ENCODE measurements at places on chromosomes 4 and X.

- DNase-seq, result no peak
These were observed 516.2 kb upstream of the GALNT7 start for GRCh38 chr4:172652369-172652768.

GRCh38 chr4:77040270-77040669 lies 35.5 kb downstream of the CCNI start:
- no peak for DNase-seq

DNA sequence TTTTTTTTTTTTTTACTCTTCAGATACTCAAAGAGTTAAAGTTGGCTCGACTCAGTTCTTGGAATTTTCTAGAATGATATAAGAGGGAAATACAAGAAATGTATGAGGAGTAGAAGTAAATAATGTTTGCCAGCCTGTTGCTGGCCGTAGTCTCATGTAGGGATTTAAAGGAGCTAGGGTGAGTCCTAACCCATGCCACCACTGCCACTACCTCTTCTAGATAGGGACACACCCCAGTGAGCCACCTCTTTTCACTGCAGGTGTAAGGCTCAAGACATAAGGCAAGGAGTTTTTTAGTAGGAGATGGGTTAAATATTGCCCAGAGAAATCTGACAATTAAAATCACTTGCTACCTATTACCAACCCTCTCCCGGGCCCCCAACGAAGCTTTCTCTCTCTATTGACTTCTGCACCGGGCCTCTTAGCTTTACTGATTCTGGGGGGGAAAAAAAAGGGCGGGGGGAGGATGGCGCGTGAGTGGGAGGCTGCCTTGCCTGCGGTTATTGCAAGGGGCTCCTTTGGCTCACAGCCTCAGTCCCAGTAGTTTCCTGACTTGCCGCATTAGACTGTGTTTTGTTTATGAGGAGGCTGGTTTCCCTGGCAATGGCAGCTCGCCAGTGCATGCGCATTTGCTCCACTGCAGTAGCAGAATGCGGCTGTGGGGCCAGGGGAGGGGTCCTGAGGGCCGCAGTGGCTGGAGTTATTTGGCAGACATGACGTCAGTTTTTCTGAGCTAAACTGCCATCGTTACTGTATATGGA lies 3.0 kb downstream of the LINC00632 start:
- DNase-seq, result no peak

DNA sequence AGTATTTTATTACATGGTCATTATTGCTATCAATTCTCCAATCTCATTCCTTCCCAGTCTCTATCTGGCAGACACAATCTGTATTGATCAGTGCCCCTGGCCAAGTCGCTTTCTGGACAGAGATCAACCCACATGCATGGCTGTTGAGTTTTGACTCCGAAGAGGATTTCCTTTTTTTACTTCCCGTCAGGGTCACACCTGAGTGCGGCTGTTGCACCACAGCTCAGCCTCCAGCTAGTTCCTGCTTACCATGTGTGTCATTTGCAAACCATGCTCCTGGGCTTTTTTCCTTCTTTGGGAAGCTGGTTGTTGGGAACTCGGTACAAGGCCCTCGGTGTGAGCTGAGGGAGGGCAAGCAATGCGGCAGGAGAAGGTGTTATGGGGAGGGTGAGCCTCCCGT lies 11.7 kb downstream of the MAGED2 start:
- no peak for DNase-seq

DNA sequence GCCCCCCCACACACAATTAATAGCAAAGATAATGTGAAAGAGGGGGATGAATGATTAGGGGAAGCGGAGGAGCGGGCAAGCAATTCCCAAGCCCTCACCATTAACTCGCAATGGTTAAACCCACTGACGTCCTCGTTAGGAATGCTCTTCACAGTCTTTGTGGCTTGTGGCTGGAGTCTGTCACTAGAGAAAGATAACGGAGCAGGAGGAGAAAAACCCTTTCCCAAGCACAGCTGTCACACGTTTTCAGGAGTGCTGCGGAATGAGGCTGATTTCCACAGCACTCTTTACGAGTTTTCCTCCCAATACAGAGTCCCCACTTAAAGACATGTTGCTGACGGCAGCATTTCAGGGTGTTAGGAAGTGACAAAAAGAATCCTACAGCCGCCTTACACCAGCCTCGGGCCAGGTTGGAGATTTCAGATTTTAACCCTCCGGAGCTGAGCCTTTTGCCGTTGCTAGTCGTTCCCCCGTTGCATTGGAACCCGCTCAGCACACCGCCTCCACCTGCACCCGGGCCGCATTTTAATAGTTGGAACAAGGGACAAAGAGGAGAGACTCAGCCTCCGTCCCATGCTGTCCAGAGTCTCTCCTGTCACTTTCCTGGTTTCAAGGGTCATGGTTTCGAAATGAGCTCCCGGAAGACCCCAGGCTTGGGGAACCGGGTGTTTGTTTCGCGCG lies 92.2 kb downstream of the GEMIN8 start:
- DNase-seq, result no peak

- DNase-seq, result no peak
These were observed 52.8 kb downstream of the FAM47C start for GRCh38 chrX:37060999-37061398.

GRCh38 chr4:22848332-22848731 lies 155.6 kb downstream of the GBA3 start:
- no peak for DNase-seq

DNA sequence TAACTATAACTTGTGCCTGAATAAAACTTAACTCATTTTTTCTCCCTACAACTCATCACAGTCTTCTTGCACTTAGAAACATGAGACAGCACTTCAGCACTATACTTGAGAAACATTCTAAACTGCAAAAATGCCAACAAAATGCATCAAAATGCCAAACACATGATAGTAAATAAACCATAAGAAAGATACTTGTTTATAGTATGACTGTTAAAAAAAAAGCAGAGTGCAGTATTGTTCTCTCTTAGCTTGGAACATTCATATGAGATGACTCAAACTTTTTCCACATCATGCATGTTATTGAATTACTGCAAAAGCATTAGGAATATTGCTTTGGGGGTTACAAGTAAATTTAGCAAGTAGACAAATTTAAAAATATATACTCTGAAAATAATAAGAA lies 135.7 kb upstream of the ANXA10 start:
- DNase-seq, result no peak

DNA sequence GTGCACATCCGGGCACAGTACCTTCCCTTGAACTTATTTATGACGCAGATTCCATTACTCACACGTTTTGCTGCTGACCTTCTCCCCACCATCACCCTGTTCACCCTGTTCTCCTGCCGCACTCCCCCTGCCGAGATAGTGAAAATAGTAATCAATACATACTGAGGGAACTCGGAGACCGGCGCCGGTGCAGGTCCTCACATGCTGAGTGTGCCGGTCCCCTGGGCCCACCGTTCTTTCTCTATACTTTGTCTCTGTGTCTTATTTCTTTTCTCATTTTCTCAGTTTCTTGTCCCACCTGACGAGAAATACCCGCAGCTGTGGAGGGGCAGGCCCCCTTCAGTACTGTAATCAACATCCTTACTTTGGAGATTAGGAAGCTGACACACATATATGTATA lies 1337.1 kb upstream of the PABPC4L start:
- DNase-seq, result no peak

- no peak for DNase-seq
These were observed 331.5 kb downstream of the RPA4 start for GRCh38 chrX:97215186-97215585.

- DNase-seq, result no peak
These were observed 66.8 kb downstream of the USP46 start for GRCh38 chr4:52592287-52592686.

DNA sequence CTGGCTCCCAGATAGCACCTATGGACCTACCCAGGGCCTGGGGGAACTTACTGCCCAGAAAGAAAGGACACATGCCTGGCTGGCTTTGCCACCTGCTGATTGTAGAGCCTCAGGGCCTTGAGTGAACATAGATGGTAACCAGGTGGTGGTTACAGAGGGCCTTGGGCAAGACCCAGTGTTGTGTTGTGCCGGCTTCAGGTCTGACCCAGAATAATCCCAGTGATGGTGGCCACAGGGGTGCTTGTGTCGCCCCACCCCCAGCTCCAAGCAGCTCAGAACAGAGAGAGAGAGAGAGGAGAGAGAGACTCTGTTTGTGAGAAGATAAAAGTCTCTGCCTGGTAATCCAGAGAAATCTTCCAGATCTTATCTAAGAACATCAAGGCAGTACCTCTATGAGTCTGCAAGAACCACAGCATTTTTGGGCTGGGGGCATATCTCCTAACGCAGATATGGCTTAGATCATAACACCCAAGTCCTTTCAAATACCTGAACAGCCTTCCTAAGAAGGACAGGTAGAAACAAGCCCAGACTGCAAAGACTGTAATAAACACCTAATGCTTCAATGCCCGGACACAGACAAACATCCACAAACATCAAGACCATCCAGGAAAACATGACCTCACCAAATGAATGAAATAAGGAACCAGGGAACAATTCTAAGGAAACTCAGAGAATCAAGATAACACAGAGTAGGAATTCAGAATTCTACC lies 16.3 kb upstream of the RP2 start:
- DNase-seq, result no peak

GRCh38 chr4:39614487-39615162 lies 24.0 kb downstream of the SMIM14 start:
- DNase-seq, result no peak

DNA sequence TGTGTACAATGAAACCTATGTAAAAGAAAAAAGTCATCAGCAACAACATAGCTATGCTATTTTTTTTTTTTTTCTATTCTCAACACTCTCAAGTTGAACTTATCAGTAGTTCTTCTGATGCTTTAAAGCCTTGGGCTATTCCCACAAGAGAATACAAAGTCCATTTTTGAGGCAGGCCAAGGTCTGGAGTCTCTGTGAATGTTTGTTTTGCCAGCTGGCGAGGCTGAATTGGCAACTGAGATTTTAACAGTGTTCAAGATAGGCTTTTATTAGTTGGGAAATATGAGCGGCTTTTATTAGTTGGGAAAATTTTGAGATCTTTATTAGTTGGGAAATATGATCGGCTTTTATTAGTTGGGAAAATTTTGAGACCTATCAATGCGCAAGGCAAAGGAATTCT lies 336.6 kb downstream of the SLITRK2 start:
- no peak for DNase-seq

DNA sequence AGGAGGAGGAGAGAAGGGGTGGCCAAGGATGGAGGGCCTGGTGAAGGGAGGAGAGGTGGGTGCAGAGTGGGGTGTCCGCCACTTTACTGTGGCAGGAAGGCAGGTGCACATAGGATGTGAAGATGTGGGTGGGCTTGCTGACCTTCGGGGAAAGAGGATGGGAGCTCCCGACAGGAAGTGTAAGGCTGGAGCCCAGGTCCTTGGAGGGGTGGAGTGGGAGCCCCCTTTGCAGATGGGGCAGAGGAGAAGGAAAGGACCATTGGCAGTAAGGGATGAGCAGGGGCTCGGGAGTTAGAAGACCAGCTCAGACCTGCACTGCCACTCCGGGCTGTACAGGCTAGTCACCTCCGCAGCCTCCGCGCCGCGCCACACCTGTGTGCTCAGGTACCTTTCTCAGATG lies 89.5 kb downstream of the EVC start:
- DNase-seq, result no peak

- no peak for DNase-seq
These were observed 2.6 kb downstream of the INTS6L start for GRCh38 chrX:135522878-135523693.

- DNase-seq, result no peak
These were observed 337.1 kb upstream of the PUDP start for GRCh38 chrX:7485061-7485460.

- no peak for DNase-seq
These were observed 2.8 kb downstream of the PNMA5 start for GRCh38 chrX:152991123-152991522.

GRCh38 chr4:3645711-3646679 lies 113.8 kb upstream of the LRPAP1 start:
- no peak for DNase-seq

GRCh38 chrX:37959212-37960021 lies 46.9 kb upstream of the SYTL5 start:
- DNase-seq, result no peak

Measured in stimulated activated CD8-positive, alpha-beta memory T cell treated with anti-CD3 and anti-CD28 coated beads, Interleukin-15, amount 100 ng/mL, for 1 hour (primary cell).